Stimulated activated CD4-positive, alpha-beta T cell treated with anti-CD3 and anti-CD28 coated beads, Interleukin-1b, Interleukin-23, amount 100 ng/mL, for 1 hour (primary cell): ENCODE measurements at places on chromosomes 5 and 9.
A peak's percentile ranks its signal among the peaks of the same experiment; 100 is the strongest.

DNA sequence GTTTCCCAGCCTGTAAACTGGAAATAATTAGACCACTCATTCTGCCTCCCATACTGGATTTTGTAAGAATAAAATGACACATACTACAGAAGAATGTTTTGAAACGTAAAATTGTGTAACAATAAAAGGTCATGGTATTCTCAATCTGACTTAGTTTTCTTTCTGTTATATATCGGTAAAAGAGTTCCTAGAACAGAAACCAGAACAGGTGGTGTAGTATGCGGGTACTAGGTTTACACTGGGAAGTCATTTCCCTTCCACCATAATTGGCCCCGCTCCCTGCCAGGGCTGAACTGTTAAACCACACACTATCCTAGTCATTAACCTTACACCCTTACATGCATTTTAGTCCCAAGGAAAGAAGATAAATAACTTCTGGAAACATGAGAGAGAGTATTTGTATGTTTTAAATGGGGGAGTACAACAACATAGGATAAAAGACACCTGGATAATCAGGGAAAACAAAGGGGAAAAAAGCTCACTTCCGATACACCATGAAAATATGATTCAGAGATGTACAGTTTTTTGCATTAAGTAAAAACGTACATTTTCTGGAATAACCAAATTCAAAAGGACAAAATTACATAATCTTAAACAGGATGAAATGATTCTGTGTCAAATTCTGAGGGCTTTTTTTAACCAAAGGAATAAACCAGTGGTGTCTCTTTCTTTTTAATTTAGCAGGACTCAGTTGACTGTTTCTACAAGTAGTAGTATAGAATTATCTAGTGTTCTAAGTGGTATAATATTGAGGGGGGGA is 199.7 kb downstream of the GLIS3 start:
- DNase-seq = no peak

DNA sequence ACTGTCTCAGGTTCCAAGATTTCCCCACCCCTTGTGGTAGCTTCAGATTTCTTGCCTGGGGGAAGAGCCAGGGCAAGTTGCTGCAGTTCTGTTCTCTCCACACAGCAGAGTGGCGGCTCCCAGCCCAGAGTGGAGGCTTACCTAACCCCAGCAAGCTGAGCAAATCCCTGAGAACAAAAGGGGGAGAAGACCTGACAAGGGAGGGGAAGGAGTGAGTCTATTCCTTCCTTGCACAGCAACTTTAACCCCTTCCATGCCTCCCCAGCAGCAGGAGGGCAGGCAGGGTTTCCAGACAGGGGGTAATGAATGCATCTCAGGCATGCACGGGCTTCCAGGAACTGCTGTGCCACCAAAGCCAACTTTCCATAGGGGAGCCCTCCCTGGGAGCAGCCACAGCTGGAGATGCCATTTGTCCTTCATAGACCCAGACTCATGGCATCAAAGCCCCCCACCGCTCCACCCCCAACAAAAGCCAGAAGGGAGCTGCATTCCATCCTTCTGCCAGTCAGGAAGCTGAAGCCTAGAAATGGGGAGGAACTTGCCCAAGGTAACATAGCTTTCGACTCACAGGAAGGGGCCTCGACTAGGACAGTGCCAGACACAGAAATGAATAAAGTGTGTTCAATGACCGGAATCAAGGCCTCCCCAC is 28.8 kb upstream of the FAT2 start:
- DNase-seq = no peak

DNA sequence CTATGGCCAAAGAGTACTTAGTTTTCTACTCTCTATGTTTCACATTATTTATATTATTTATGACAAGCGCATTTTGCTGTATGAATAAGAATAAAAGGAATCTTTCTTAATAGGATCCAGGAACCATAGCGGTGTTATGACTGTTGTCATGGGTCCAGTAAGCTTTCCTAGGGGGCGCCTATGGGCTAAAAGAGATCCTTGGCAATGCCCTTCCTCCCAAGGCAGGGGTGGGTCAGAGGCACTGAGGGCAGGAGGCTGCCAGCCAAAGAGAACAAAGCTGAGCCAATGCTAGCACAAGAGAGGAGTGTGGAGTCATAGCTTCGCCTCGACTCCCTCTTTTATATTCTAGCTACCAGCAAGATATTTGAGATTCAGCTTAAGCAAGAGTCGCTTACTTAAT is 98.4 kb upstream of the GNAQ start:
- DNase-seq = no peak

DNA sequence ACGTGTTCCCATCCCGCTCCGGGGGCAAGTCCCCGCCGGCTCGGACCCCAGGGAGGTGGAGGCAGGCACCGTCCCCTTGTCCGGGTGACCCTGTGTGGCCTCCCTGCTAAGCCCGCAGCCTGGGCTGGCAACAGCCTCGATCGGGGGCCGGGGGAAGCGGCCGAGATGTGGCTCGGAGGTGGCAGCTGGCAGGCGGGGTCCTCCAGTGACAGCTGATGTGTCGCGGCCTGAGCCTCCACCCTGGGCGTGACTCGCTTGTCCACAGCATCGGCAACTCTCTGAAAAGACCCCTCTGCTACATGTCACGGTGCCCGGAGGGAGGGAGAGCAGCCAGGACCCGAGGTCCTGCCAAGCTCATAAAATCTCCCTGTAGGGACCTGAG is 124.8 kb upstream of the IRX4 start:
- no peak for DNase-seq

GRCh38 chr9:124410321-124410913 is 4.8 kb downstream of the PSMB7 start:
- no peak for DNase-seq

GRCh38 chr9:92133949-92134604 is 18.9 kb upstream of the SPTLC1 start:
- peak; percentile 57 for DNase-seq

- DNase-seq = no peak
Observed at GRCh38 chr5:111603446-111603827, 91.1 kb upstream of the STARD4 start.

DNA sequence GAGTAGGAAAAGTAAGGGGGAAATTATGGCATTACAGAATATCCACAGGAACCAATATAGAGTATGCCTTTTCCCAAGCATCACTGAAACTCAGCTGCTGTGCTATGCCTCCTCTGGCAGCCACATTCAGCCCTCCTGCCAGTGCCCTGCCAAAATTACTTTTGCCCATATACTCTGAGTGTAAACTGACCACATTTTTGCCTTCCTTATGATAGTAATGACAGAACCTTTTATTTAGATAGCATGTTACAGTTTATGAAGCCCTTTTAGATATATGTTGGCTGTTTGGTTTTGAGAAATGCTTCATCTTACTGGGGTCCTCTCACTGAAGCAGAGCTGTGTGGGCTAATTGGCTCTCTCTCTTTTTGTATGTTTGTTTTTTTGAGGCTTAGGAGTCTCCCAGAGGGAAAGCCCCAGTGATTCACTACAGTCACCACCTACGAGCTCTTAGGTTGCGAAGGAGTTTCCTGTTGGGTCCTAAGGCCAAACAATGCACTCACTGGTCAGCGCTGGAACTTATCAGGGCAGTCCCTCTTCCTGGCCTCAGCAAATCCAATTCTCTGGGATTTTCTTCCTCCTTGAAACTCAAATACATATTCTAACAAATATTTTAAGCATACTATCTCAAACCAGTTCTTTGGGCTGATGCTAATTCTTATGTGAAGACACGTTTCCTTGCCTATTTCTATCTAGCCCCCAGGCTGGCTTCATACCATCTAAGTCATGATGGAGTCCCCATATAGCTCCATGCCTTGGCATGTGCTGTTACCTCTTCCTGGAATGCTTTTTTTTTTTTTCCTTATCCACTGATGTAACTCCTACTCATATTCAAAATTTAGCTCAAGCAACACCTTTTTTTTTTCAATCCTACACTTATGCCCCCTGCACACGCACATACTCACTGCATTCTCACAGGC is 3.7 kb downstream of the PHF24 start:
- no peak for DNase-seq

DNA sequence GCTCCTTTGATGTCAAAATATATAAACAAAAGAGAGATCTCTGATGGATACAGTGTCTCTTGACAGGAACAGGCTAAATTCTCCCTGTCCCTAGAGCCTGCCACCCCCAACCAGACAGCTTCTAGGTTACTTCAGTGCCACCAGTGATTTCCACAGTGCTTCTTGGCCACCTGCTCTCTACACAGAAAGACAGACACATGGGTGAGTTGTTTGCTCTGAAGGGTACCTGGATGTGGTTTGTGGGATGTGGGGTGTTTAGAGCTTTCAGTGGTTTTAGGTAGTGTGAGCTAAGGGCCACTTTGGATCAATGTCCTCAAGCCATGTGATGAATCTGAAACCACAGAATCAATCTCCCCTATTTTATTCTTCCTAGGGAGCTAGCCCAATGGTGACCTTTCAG is 125.4 kb downstream of the ANKRD18B start:
- no peak for DNase-seq

- no peak for DNase-seq
Observed at GRCh38 chr5:14405267-14405666, 176.3 kb upstream of the OTULINL start.

DNA sequence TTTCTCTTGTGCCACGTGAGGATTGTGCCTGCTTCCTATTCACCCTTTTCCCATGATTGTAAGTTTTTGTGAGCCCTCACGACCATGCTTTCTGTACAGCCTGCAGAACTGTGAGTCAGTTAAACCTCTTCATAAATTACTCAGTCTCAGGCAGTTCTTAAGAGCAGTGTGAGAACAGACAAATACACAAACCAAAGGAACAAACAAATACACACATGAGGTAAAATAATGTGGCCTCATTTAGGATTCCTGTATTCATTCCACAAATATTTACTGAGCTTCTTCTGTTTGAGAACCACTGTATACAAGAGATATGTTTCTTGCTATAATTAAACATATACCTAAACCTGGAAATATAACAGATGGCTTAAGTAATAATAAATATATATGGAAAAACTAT is 760.3 kb downstream of the CDH9 start:
- no peak for DNase-seq

DNA sequence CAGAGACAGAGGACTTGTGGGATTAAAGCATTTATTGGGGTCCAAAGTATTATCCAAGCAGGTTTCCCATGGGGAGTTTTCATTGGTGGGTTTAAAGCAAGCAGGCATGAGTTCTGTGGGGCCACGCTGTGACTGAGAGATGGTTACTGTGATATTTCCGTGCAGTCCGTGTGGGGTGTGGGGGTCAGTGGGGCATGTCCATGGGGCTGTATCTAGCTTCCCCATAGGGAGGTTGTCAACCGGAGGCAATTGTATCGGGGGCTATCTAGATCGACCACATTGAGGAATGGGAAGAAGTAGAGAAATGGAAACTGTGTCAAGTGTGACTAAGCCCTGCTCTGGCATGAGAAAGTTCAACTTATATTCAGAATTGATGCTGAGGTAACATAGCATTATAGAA is 7.1 kb upstream of the RPS23 start:
- DNase-seq = no peak

DNA sequence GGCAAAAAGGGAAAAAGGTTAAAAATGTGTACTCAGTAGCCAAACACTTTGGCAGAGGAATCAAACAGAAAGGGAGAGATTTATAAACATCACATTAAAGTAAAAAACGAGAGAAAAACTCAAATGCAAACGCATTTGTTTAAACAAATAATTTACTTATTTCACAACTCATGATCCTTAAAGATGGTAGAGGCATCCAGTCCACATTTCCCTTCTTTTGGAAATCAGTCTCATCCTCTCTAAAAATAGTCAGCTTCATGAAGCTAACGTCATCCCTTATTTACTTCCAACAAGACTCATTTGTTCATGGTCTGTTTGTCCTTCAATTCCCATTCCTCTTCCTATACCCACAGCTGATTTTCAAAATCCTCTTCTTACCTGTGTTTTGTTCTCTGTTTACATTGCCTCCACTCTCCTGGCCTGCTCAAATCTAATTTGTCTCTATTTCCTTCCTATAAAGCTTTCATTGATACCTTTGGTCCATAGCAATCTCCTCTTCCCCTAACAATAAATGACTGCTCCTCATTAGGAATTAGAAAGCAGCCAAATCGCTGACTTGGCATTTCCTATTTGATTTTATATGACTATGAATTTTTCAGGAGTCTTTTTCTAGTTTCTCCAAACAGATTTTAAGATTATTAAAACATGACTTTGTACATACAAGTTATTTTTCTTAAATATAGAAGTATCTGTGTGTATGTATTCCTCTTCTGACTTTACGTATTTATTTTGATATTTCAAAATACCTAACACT is 805.3 kb downstream of the TLE1 start:
- no peak for DNase-seq

DNA sequence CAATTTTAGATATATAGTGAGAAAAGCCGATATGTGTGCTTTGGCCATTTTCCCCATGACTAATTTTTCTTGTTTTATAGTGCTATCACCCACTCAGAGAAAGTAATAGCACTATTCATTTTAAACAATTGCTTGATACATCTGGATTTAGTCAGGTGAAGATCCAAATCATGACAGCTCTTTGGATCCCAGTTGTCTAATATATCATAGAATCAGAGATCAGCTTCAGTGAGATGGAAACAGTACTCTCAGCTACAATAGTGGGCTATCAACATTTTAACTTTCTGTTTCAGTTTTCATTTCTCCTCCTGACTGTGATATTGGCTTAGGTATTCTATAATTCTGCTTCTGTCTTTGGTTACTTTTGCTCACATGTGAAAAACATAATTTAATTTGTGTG is 38.7 kb downstream of the VCAN start:
- no peak for DNase-seq

DNA sequence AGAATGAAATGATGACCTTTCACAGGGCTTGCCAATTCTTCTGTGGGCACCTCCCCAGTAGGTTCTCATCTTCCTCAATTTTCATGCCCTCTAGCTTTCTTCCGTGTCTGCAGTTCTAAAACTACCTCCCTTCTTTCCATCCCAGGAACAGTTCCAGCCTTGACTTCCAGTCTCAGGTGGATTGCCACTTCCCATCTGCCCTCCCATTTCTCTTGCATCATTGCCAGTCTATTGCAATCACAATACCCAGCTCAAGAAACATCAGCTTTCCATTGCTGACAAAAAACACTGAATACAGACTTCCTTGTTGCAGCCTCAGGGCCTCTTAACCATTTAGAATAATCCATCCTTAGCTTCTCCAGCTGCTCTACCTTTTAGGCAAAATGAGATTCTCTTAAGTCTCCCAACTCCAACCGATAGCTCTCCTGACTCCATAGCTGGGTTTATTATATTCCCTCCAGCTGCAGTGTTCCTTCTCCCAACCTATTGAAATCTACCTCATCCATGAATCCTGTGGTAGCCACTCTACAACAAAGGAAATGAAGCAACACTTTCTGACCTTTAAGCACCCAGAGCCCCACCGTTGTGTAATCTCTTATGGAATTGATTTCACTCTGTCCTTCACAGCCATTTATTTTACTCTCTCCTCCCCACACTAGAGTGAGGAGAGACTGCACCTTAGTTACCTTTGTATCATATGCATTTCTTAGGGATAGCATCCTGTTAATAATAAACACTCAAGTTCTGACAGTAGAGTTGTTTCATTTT is 75.6 kb upstream of the PCA3 start:
- DNase-seq = no peak

- peak; percentile 66 for DNase-seq
Observed at GRCh38 chr5:157172403-157172802, 6.3 kb upstream of the GARIN3 start.

- DNase-seq = no peak
Observed at GRCh38 chr9:127233550-127233949, 31.0 kb upstream of the GARNL3 start.

GRCh38 chr5:159849437-159850083 is 66.7 kb upstream of the ADRA1B start:
- no peak for DNase-seq
